ENCODE measurements at places on chromosomes 1 and 21.

DNA sequence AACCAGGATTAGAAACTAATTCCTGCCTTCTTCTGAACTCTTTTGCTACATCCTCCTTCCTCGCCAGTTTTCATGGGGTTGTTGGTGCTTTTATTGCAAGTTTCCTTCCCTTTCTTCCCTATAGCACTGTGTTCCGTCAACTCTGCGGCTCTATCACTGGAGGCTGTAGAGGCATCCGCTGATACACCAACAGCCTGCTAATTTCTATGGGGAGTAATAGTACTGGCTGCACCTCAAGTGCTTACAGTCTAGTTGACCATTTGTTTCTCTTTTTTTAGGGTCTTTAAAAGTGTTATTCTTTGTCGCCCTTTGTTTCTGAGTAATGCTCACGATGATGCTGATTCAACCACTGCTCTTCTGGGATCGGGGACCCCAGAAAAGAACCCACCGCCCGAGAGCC lies 746 bp downstream of the MIS18A start:
- DNase-seq = no peak

DNA sequence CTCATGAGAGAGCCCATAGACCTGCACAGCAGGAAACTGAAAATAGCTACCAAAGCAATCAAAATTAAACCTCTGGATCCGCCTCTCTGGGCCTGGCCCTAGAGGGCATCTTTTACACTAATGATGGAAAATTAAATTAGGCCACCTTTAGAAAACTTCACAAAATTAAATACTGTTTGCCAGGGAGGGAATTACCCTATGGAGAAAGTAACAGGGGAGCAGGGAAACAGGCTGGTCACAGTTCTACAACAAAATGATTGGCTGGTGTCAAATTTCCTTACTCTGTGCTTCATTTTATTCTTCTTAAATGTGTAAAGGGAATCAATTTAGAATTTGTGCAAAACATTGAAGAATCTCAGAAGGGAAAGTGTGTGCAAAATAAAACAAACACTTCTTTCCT lies 62.4 kb downstream of the SPATA46 start:
- no peak for DNase-seq

DNA sequence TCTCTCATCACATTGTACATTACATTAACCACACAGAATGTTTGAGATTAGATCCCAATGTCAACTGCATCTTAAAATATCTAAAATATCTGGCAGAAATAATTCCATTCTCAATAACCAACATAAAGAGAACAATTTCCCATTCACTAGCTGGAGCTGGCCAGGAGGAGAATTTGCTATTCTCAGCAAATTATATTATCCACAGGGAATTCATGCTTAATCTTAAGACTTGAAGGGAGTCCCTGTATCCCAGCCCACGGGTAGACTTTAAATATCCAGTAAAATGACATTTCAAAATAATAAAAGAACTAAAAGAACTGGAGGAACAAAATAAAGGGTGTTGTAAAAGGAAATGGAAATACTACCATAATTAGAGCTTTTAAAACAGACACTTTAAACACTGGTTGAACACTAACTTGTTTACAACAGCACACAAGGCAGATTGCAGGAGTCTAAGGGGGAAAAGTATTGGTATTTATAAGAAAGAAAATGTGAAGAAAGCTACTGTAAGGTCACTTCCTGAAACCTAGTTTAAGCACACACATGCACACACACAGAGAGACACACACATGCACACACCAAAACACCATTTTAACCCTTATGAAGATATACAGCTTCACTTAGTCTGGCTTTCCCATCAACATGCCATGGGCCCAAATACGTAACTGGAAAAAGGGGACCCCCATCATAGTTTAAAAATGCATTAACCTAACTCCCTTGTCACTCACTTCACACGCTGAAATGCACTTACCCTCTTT lies 107.0 kb downstream of the PTPN14 start:
- no peak for DNase-seq

GRCh38 chr1:29456685-29457435 lies 220.5 kb downstream of the PTPRU start:
- DNase-seq = no peak

DNA sequence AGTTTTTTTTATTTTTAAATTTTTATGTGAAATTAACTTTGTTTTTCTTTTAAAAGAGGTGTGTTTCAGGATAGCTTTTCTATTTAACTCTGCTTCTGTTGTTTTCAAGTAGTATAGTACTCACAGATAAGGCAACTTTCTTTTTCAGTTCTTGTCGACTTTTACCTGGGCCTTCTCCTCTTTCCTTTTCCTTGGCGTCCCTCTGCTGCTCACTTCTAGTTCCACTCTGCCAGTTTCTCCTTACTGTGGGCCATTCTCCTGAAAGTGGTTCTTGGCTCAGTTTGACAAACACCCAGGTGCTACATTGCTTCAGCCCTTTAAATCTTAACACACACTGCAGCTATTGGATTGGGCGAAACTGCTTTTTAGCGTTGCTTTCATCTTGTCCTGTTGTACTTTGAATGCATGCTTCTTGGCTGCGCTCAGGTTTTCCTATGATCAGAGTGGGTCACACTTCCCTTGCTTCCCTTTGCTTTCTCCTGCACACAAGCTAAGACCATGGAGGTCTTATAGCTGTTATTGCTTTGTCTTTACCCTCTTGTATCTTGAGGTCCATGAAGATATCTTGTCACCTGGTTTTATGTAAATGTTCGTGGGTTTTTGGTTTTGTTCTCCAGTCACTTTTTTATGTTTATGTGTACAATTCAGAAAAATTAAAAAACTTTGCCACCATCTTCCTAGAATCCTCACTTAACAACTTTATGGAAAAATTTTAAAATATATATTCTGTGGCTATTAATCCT lies 21.6 kb downstream of the GABPA start:
- no peak for DNase-seq

GRCh38 chr1:167333703-167334102 lies 113.0 kb downstream of the POU2F1 start:
- DNase-seq = no peak

GRCh38 chr1:225517697-225518096 lies 89.9 kb upstream of the LBR start:
- DNase-seq = no peak

- no peak for DNase-seq
Measured at GRCh38 chr1:16112596-16113555, 39.4 kb upstream of the FAM131C start.

- DNase-seq = no peak
Measured at GRCh38 chr1:155322571-155322952, 1.9 kb downstream of the RUSC1 start.

- no peak for DNase-seq
Measured at GRCh38 chr1:244049162-244050013, 1.7 kb upstream of the ZBTB18 start.

DNA sequence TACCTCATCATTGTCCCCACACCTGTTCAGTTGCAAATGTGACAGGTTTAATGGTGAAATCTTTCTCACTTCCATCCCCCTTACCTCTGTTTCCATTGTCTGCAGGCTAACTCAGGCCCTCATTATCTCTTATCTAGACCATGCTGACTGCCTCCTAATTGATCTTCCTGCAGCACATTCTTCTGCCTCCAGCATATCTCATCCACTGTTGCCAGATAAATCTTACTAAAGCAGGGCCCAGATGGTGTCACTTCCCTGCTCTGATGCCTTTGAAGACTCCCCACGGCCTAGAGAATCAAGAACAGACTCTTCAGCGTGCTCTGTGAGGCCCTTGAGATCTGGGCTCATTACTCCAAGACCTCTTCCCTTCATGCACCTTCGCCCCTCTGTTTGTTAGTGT lies 230.1 kb downstream of the DUSP10 start:
- DNase-seq = no peak

GRCh38 chr1:156108664-156109241 lies 5.8 kb upstream of the LMNA start:
- DNase-seq = no peak

DNA sequence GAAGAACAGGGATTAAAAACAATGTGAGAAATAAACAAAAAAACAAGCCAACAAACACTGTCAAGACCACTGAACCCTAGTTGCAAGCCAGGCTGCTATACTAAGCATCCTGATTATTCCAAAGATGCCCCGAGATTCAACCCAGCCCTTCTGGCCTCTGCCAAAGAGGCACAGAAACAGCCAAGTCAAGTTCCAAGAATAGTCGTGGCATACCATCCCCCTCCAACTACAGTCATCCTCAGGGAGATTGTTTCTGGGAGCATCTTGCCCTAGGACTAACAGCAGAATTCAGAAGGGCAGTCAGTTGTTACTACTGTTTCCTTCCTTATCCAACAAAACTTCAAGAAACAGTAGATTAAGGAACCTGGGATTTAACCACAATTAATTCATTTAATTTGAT lies 52.3 kb downstream of the ABL2 start:
- no peak for DNase-seq

- DNase-seq = no peak
Measured at GRCh38 chr1:112006416-112007025, 17.1 kb upstream of the KCND3 start.

GRCh38 chr21:43657355-43658087 lies 1.8 kb downstream of the HSF2BP start:
- DNase-seq = no peak

- DNase-seq = no peak
Measured at GRCh38 chr1:202254454-202255252, 61.1 kb downstream of the LGR6 start.

GRCh38 chr1:63909526-63909925 lies 135.7 kb downstream of the ROR1 start:
- no peak for DNase-seq

DNA sequence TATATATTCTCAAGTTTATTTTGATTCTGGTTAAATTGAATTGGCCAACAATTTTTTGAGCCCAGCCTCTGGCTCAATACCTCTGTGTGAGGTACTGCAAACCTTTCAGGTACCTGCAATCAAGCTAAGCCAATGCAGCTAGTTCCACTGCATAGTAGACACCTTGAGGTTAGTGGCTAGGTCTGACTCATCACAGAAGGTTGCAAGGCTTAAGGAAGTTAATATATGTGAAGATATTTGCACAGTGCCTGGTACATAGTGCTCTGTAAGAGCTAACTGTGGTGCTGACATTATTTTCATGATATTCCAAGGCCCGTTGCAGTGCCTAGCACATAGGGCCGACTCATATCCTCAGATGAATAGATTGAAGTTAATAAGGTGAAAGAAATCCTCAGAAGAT lies 330.5 kb upstream of the KAZN start:
- DNase-seq = no peak

- no peak for DNase-seq
Measured at GRCh38 chr1:169044296-169044695, 62.2 kb upstream of the ATP1B1 start.

DNA sequence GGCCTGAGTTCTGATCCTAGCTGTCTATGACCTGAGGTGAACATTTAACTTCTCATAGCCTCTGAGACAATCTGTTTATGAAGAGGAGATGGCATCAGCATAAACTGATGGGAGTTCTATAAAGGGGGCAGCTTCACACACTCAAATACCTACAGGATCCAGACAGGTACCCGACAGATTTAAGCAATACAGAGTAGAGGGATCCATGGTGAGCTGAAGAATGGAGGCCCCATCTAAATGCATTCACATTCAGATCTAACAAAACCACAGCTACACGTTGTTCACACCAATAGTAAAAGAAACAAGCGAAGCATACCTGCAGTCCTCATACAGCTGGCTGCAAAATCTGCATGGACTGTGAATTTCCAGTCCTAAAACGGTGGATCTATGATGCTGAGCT lies 48.7 kb upstream of the ESRRG start:
- no peak for DNase-seq

DNA sequence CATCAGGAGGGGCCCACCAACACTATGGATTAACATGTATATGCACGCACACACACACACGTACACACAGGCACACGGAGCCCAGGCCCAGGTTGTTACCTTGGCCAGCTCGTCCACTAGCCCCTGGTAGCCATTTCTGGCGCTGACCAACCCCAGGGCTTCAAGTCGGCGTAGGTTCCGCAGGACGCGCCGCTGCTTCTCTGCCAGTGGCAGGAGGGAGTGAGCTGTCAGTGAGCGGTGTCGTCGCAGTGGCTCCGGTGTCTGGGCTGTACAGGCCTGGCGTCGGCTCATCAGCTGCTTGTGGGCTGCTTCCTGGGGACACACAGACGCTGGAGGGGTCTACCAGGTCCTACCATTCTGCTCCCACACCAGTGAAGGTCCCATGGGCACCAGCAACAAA lies 29.4 kb upstream of the MEF2D start:
- DNase-seq = no peak

GRCh38 chr1:156582388-156583017 lies 3.0 kb downstream of the TTC24 start:
- DNase-seq = no peak

DNA sequence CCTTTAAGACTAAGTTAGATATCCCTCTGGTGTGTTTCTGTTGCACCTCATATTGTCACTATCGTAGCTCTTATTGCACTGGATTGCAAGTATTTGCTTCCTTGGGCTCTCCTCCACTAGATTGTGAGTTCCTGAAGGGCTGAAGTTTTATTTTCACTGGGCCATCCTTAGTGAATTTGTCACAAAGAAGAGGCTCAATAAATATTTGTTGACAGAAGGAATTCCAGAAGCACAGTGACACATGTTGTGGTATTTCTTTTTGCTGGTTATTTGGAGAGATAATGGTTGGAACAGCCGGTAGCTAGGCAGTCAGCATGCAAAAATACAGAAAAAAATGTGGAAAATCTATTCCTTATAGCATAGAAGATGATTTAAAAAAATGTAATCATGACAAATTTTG lies 129.9 kb upstream of the ZRANB2 start:
- DNase-seq = no peak

GRCh38 chr1:199545780-199546179 lies 481.7 kb upstream of the NR5A2 start:
- no peak for DNase-seq

- DNase-seq = no peak
Measured at GRCh38 chr1:184951788-184952187, 22.5 kb downstream of the NIBAN1 start.

DNA sequence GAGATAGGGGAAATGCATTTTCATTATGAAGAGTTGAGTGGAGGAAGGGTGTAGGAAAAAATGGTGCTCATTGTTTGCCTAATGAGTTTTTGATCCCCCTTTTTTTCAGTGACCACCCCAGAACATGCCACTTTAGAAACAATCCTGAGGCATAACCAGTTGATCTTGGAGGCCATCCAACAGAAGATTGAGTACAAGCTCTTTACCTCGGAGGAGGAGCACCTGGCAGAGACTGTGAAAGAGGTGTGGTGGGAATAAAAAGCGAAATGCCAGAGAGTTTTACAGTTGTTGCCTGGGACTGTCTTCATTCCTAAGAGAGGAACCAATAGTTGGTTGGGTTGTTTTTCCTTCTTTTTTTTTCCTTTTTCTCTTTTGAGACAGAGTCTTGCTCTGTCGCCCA lies 54.3 kb upstream of the EPHA8 start:
- DNase-seq = no peak
